Activated CD4-positive, alpha-beta T cell treated with anti-CD3 and anti-CD28 coated beads for 36 hours (primary cell): ENCODE measurements at places on chromosomes 5 and 9. TPM values are rescaled to one million over a fixed set of nuclear protein-coding genes. Genes with fewer than 3 reads are reported as not detected.

Gene IFNA2
- not detected for total RNA-seq

Gene PITX1
- total RNA-seq = 0.18 TPM

Gene FBXO38
- 65.4 TPM for total RNA-seq

Gene ABHD17B
- 13.3 TPM for total RNA-seq

Gene GCNT4
- 1.9 TPM for total RNA-seq

Gene GZMA
- 2.4 TPM for total RNA-seq

Gene FGD3
- 66.7 TPM for total RNA-seq

Gene PCDHA6
- total RNA-seq = not detected
